ENCODE measurements at places on chromosomes 7 and 10.

- DNase-seq, result no peak
Observed at GRCh38 chr7:150685219-150686029, at the start of gene GIMAP2. GIMAP2 (plus strand) TSS chr7:150685706; CDS start chr7:150687060, 1,354 bp downstream.

GRCh38 chr7:99791021-99791420, 7.0 kb upstream of the CYP3A4 start:
- DNase-seq, result no peak

GRCh38 chr10:52447931-52448353, 133.9 kb downstream of the DKK1 start:
- no peak for DNase-seq

- DNase-seq, result no peak
Observed at GRCh38 chr7:157384301-157384700, 47.5 kb downstream of the DNAJB6 start.

GRCh38 chr10:93081318-93081717, 7.6 kb downstream of the CYP26A1 start:
- DNase-seq, result no peak

Measured in T-helper 2 cell (primary cell).